Subcutaneous adipose tissue (tissue), 4 donors: ENCODE measurements at places on chromosomes 2 and 18. TPM values are rescaled to one million over a fixed set of nuclear protein-coding genes. Genes with fewer than 3 reads are reported as not detected.

STON1 gene
- total RNA-seq: 59.2 TPM

CABYR gene
- 0.22 TPM for total RNA-seq

PFN4 gene
- total RNA-seq: not detected

IFIH1 gene
- total RNA-seq: 16.8 TPM

AQP12A gene
- not detected for total RNA-seq

BOLA3 gene
- total RNA-seq: 26.5 TPM

SPATA3 gene
- not detected for total RNA-seq

CNGA3 gene
- not detected for total RNA-seq
